ENCODE measurements at places on chromosomes 3 and 15. TPM values are rescaled to one million over a fixed set of nuclear protein-coding genes. Genes with fewer than 3 reads are reported as not detected.

GRCh38 chr15:25859838-25860645 is 3.1 kb downstream of the ATP10A start:
- no peak for DNase-seq

DNA sequence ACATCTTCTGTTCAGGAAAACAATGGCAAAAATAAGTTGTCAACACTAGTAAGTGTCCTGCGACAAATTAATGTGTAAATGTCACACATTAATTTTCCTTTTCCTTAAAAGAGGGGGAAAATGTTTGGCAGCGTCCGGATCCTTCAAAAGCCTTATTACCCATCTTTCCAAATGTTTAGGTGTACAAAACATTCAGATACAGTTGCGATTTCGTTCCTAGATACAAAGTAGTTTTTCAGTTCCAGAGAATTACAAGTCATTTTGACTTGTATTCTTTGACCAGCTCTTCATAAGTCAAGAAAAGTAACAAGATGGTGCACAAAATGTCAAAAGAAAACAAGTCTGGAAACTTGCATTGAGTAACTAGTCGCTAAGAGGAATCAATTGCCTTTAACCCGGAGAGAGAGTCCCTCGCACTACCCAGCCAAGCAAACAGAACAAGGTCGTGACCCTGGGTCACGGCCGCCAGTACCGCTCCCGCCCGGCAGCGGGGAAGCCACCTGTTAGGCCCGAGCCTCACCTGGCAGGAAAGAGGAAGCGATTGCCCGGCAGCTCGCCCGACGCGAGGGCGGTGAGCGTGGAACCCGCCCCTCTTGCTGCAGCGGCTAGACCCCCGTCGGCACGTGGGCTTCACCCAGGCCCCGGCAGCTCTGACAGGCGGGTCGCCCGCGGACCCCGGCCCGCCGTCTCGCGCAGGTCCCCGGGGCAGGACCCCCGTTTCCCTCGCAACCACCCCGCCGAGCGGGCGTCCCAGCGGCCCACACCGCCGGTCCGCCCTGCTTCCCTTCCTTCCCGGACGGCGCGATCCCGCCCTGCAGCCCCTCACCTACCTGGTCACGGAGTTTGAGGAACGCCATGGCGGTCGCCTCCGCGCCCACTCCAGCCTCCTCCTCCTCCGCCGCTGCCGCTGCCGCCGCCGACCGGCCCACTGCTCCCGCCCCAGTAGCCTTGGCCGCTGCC is 61.0 kb upstream of the ANKRD28 start:
- no peak for DNase-seq

DNA sequence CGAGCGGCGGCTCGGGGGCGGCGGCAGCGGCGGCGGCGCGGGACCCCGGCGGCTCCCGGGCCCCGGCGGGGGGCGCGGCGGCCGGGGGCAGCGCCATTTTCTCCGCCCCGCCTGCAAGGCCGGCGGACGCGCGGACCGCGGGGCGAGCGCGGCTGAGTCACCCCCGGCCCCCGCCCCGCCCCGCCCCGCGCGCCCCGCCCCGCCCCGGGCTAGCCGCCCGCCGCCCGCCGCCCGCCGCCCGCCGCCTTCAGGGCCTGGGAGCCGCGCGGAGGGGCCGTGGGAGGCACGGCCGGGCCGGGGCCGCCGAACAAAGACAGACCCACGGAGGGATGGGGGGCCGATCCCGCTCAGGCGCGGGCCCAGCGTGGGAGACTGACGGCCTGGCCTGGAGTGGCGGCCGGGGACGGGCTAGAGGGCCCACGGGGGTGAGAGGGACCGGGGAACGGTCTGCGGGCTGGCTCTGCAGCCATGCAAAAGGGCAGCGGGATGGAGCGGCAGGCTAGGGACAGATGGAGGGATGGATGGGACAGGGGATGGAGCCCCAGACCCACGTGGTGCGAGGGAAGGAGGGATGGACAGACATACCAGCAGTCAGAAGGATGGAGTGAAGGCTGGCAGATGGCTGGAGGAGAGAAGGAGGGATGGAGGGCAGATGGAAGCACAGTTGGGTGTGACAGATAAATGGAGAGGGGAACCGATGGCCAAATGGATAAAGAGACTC is at the start of gene EIF4E3:
EIF4E3 (minus strand) TSS at position 132 of the 721 bp plus-strand sequence; CDS start at position 97, 35 bp downstream.
- no peak for DNase-seq

The VEPH1 gene
- 9.3 TPM for total RNA-seq

- DNase-seq, result no peak
These were observed 53.2 kb upstream of the TMC3 start for GRCh38 chr15:81427176-81427575.

GRCh38 chr3:55804170-55805095 is 317.3 kb upstream of the WNT5A start:
- no peak for DNase-seq

DNA sequence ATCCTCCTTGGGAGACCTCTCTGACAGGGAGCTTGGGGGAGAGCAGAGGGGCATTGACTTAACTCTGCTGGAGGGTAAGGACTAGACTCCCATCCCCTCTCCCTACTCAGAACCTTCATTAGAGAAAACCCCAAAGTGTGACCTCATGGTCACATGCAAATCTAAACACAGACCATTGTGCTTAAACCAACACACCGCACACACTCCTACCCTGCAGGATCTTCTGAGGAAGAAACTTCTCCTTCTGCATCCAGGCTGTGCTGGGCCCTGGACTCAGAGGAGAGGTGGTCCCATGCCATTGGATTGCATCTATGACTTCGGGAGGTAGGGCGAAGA is 805 bp upstream of the PARP16 start:
- no peak for DNase-seq

The TMEM39A gene
- 53.4 TPM for total RNA-seq

GRCh38 chr3:124209426-124209825 is 217.5 kb upstream of the ROPN1 start:
- DNase-seq, result peak; percentile 77

DNA sequence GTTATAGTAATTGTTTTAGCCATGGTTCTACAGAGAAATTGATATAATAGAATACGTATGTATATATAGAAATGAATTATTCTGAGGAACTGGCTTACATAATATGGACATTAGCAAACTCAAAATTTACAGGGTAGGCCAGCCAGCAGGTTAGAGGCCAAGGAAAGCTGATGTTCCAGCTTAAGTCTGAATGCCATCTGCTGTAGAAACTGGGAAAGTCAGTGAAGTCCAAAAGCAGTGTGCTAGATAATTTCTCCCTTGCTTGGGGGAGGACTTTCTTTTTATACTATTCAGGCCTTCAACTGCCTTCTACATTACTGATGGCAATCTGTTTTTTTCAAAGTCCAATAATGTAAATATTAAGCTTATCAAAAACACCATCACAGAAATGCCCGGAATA is 1174.7 kb downstream of the ZPLD1 start:
- no peak for DNase-seq

GRCh38 chr3:129616291-129616690 is 9.8 kb upstream of the PLXND1 start:
- DNase-seq, result no peak

DNA sequence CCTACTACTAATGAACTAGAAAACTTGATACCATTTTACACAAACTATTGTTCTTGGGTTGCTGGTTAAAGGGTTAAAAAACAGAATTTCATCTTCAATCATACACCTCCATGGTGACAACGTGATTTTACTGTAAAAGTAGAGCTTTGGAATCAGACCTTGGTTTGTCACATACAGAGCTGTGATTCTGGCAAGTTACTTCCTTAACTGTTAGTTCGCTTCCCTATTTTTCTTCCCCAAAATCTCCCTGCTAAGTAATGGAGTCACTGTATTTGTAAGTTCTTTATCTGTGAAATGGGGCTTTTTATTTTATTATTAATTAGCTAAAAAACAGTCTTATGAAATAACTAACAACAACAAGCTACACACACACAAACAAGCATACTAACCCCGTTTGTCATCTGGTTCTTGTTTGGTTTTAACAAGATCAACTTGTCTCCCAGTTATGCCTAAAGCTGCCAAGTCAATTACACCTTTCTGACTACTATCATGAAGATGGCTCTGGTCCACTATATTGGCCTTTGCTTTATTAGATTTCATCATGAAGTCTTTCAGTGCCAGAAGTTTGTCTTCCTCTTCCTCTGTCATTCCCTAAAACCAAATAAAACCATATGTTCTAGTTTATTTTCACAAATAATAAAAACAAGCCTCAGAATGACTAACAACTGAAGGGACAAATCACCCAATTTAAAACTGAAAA is 38.6 kb downstream of the PIK3R4 start:
- DNase-seq, result no peak

DNA sequence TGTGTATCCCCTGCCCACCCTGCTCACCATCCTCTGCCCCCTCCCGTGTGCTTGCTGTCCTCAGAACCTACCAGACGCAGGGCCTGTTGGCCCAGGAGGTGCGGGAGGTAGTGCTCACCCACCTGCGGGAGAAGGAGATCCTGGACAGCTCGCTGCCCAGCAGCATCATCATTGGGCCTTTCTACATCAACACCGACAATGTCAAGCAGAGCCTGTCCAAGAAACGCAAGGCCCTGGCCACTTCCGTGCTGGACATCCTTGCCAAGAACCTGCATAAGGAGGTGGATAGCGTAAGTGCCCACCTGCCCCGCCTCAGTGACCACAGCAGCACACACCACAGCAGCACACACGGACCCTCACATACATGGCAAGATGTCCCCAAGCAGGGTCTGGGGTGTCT is 33.0 kb downstream of the DNAH1 start:
- DNase-seq, result no peak

DNA sequence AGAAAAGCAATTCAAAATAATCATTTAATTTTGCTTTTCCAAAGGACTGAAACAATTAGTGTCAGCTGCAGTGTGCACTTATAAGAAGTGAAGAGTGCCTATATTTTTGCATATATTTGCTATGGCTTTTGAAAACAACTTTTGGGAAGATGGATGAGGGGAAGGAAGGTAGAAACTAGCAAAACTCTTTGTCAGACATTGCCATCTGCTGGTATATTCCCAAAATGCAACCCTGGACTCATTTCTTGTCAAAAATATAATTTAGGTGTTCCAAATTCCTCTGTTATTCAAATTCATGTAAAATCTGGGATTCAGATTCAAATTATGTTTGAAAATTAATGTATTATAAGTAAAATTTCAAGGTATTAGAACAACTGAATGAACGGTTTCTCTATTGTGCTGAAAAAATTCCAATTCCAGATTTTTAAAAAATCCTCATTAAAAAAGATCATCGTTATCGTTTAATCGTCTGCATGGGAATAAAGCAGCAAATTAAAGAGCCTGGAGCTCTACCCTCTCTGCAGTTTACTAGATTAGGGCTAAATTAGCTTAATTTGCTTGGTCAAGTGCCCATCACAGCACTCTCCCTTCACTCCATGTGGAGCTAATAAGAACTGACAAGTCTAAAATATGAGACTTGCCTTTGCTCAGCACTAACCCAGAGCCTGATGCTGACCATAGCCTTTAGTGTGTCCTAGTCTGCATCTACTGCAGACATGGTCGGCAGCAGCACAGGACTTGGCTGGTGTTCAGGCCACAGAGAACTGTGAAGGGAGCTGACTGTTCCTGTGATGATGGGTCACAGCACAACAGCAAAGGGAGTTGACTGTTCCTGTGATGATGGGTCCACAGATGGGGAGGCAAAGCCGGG is 67.9 kb upstream of the MITF start:
- DNase-seq, result no peak

GRCh38 chr3:10961921-10962320 is 30.6 kb upstream of the SLC6A1 start:
- DNase-seq, result no peak

DNA sequence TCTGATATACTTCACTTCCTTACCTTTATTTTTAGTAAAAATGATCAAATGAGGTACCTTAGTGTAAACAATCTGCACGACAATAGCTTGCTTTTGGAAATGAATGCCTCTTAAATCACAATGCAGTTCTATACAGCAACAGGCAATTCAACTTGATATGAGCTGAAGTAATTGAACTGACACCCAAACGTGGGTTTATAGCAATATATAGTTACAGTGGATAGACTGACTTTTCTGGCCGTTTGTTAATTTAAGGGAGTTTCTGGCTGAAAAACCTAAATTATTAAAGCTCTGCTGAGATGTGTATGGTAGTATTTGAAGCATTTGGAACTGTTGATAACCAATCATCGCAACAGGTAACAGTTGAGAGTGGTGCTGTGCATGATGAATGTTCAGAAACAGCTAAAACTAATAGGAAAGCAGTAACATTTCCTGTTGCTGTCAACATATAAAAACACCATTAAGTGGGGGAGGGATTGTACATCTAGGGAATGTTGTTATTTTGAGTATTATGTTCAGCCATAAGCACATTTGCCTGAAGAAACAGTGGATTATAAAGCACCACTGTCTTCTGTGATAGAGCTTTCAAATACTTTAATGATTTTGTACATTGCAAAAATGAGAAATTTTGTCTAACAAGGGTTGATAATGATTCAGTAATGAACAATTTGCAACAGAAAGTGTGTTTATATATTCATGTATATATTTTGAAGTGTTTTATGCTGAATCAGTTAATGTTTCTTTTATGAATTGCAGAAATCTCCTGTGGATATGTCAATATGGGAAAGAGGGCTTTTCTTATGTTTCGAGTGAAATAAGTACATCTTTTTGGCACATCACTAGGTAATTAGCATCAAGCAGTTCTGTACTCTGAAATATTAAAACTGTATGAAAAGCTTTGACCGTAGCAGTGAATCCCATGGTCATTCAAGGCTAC is 176.1 kb downstream of the TCF12 start:
- no peak for DNase-seq

The NT5DC2 gene
- total RNA-seq, result 178 TPM

The CDCP1 gene
- total RNA-seq, result 4.2 TPM

GRCh38 chr15:65379986-65380385 is 2.2 kb upstream of the IGDCC3 start:
- no peak for DNase-seq

- DNase-seq, result no peak
These were observed 35.3 kb downstream of the SQOR start for GRCh38 chr15:45670091-45670490.

GRCh38 chr3:100022506-100022905 is 91.8 kb downstream of the FILIP1L start:
- peak; percentile 40 for DNase-seq

The MAP6D1 gene
- total RNA-seq, result 4.6 TPM
